Activated CD4-positive, alpha-beta T cell treated with anti-CD3 and anti-CD28 coated beads for 36 hours (primary cell): ENCODE measurements at places on chromosomes 3 and 15. TPM values are rescaled to one million over a fixed set of nuclear protein-coding genes. Genes with fewer than 3 reads are reported as not detected.

GRCh38 chr3:30297112-30297511 is 309.3 kb upstream of the TGFBR2 start:
- DNase-seq = no peak

GRCh38 chr3:183774631-183775030 is 50.7 kb downstream of the MAP6D1 start:
- no peak for DNase-seq

DNA sequence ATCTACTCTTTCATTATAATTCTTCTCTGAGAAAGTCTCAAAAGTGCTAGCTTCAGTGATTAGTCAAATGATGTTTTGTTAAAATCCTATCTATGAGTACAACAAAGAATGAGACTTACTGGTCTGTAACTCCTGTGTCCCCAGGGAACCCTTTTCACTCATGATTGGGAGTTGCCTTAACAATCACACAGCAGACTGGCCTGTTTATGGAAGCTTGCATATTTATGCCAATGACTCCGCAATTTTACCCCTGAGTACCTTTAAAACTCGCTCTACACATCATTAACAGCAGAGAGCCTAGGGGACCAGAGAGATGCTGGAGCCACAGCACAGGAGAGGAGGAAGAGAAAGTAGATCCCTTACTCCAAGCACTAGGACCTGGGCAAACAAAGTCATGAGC is 628.1 kb downstream of the IGSF11 start:
- no peak for DNase-seq

DNA sequence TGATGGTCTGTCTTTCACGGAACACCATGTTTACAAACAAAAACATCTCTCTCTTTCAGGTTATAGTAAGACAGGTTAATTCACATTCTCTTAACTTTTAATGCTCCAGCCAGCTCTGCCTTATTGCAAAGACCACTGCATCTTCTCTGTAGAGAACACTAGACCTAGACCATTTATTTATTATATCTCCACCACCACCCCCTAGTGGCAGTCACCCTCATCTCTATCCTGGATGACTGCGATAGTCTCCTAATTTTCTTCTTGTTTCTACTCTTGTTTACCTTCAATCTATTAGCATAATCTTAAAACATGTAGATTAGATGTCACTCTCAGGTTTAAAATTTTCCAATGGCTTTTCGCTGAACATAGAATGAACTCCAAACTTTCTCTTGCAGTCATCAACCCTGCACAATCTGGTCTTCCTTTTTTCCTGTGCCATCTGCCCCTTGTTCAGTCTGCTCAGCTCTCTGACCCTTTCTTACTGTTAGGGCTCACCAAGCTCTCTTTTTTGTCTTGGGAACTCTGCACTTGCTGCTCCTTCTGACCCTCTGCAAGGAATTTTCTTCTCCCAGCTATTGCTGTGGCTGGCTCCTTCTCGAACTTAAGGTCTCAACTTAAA is 155.6 kb downstream of the SQOR start:
- DNase-seq = peak; percentile 49

GRCh38 chr15:75231836-75232235 is 26.3 kb upstream of the GOLGA6C start:
- no peak for DNase-seq

DNA sequence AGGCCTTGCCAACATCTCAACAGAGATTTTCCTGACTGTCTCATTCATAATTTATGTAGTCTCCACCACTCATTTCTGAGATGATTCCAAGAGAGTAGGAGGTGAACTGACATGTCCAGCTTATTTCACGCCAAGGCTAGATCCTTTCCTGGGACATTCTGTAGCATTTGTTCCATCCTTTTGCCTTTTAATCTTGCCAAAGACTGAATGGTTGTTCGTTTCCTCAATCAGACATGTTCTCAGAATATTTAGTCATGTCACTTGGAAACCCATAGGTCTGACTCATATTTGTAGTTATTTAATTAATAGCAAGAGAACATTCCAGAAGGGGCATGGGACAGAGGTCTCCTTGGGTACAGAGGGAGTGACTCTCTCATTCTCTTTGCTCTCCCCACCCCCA is 80.9 kb downstream of the DHX36 start:
- DNase-seq = no peak

- DNase-seq = peak; percentile 21
Measured at GRCh38 chr15:91961357-91961756, 107.8 kb downstream of the SLCO3A1 start.

- DNase-seq = no peak
Measured at GRCh38 chr15:64493641-64494040, 33.3 kb downstream of the ZNF609 start.

DNA sequence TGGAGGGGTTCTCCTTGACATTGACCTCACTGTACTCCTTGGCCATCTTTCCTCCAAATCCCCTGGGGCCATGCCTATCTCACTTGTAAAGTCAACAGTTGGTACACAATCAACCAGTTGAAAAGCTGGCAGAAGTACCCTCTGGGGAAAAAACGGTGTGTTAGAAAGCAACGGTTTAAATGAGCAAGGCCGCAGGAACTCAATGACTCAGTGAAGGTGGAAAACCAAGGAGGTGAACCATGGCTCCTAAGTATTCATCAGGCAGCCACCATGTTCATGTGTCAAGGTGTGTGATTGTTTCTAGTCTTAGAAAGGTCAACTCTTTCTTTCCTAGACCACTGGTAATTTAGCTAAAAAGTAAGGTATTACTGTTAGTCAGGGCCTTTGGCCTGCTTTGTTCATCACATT is 130.9 kb upstream of the SATB1 start:
- peak; percentile 69 for DNase-seq

GRCh38 chr15:92883163-92883875 is 16.8 kb upstream of the CHD2 start:
- peak; percentile 58 for DNase-seq

DNA sequence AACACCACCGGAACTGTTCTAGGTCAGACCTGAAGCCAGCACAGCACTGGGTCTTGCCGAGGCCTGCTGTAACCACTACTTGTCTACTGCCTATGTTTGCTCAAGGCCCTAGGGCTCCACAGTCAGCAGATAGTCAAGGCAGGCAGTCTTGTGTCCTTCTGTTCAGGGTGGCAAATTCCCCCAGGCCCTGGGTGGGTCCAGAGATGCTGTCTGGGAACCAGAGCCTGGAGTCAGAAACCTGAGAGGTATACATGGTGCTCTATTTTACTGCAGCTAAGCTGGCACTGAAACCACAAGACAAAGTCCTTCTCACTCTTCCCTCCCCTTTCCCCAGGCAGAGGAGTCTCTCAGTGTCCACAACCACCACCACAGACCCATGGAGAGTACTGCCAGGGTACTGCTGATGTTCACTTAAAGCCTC is 89.9 kb downstream of the BBX start:
- DNase-seq = no peak

GRCh38 chr15:101091080-101092017 is 160.5 kb downstream of the CHSY1 start:
- no peak for DNase-seq

- DNase-seq = no peak
Measured at GRCh38 chr15:70361106-70361505, 263.4 kb upstream of the TLE3 start.

DNA sequence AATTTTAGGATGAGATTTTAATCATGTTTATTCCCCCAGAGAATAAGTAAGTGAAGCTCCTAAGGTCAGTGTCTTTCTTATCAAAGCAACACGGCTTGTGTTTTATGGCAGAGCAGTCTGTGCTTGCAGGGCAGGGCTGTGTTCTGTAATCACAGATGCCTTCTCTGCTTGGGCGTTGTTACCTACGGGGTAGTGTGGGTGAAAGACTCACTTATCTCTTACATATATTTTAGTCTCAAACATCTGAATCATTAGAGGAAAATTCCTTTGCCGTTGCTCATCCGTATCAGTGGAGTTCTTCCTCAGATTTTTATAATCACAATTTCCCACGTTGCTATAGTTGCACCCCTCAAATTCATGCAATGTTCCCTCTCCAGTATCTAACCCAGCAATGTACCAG is 271.7 kb upstream of the MEIS2 start:
- DNase-seq = no peak

GRCh38 chr3:47421741-47422649 is 41.2 kb downstream of the PTPN23 start:
- DNase-seq = peak; percentile 57

DNA sequence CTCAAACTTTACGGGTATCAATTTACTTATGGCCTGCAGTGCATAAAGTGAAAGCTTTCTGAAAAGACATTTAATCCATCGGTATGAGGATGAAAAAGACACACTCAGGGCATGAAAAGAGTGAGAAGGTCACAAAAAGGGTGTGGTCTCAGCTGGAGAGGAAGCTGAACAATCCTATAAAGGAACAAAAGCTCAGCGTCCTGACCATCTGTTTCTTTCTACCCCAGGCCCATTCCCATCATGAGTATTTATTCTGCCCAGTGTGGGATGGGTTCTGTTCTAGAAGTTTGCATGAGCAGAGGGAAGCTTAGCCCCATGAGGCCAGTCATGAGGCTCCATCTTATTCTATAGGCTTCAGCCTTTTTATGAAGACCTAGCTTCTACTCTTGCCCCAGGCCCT is 144.6 kb downstream of the LPP start:
- no peak for DNase-seq

GRCh38 chr3:66604481-66604880 is 103.7 kb upstream of the LRIG1 start:
- no peak for DNase-seq

DNA sequence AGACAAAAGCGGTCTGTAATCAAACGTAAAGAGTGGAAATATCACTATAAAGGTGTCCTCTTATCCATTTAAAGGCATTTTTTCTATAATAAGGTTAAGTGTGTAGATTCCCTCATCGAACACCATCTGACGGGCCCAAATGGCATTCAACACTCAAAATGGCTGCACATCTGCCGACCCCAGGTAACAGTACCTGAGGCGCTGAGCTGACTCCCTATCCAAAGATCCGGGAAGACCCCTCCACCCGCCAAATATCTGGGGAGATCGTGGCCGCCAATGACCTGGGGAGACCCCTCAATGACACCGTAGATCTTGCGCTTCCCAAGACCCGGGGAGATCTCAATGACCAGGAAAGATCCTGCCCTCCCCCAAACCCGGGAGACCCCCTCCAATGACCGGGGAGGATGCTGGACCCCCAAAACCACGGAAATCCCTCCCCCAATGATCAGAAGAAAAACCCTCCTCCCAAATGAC is 476 bp downstream of the IP6K2 start:
- peak; percentile 51 for DNase-seq

DNA sequence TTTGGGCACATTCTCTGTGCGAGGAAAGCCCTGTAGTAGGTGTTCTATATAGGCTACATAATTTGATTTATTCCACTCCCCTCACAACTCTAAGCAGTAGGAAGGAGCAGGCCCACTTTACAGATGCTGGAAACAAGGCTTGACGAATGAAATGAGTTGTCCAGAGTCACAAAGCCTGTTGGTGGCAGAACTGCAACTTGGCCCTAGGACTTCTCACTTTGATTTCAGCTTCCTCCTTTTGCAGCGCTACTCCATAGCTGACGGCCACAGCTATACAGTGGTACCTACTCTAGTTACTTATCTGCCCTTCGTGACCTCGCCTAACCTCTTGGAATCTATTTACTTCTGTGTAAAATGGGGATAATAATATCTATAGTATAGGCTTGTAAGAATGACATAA is 2.5 kb upstream of the IRAK2 start:
- no peak for DNase-seq

GRCh38 chr3:41018855-41019254 is 180.4 kb upstream of the CTNNB1 start:
- no peak for DNase-seq

Gene STRIT1
- not detected for total RNA-seq

Gene IGSF11
- 0.09 TPM for total RNA-seq

Gene CMSS1
- 94.0 TPM for total RNA-seq

Gene SHC4
- 1.4 TPM for total RNA-seq

Gene IL17RD
- 0.05 TPM for total RNA-seq

Gene SLC35A5
- total RNA-seq = 16.5 TPM

Gene SLC33A1
- total RNA-seq = 19.2 TPM

Gene TMEM158
- total RNA-seq = not detected

Gene ARL6IP5
- total RNA-seq = 76.0 TPM
